ENCODE measurements at places on chromosomes 2 and 18.
A peak's percentile ranks its signal among the peaks of the same experiment; 100 is the strongest.

DNA sequence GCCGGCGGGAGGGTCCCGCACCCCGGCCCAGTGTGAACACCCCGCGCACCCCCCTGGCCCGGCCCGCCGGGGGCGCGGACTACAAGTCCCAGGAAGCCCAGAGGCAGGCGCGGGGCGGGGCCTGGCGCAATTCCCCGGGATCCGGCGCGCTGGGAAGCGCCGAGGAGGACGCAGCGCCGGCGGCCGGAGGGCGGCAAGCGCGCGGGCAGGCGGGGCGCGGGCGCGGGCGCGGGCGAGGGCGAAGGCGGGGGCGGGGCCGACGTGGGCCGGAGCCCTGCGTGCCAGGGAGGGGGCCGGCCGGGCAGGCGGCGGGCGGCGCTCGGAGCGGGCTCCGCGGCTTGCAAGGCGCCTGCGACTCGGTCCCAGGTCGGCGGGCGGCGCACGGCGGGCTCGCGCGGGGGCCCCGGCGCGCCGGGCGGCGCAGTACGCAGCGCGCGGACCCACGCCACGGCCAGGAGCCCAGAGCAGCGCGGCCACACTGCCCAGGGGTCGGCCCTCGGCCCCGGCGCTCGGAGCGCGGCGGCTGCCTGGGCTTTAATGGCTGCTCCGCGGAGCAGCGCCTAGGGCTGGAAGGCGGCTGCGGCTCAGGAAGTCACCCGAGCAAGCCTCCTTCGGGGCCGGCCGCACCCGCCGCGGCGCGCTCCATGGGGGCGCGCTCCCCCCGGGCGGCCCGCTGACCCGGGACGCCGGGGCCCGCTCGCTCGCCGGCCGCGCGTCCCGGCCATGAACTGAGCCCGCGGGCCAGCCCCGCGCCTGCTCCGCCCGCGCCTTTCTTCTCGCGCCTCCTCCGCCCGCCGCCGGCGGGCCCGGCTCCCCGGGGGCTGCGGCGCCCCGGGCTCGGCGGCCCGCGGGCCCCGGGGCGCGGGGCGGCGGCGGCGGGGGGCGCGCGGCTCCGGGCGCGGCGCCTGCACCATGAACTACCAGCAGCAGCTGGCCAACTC lies at the start of gene AGAP1:
AGAP1 (plus strand) TSS at position 269 of the 941 bp plus-strand sequence.
- DNase-seq = no peak

DNA sequence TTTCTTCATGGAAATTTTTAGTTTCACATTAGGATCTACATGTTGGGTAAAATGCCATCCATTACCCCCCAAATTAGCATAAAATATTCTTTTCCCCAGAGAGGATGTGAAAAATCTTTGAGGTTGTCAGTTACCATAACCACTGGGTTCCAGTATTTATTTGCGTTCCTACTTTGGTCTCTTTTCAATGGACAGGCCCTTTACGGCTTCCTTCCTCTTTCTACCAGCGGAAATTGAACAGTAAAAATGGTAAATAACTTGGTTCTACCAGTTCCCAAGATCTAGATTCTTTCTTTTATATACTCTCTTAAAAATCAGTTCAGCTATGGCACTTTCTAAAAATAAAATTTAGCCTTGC lies 169.2 kb upstream of the APCDD1 start:
- no peak for DNase-seq

- no peak for DNase-seq
These were observed 15.0 kb downstream of the ELAC1 start for GRCh38 chr18:50982802-50983179.

DNA sequence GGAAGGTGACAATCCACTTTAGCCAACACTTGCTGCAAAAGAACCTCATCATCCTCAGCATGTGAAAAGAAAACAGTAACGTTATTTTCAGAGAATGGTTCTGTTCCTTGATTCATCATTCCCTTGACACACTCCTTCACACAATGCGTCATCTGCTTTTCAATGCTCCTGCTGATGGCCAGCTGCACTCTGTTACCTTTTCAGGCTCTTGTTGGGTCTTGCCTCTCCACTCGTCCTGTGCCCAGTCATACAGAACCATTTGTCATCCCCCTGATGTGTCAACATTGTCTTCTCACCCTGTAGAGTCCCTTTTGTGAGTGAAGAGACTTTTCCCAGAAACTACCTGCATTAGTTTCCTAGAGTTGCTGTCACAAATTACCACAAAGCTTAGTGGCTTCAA lies 12.2 kb upstream of the DTNA start:
- no peak for DNase-seq

GRCh38 chr2:232927793-232928550 lies 57.9 kb downstream of the SNORC start:
- no peak for DNase-seq

DNA sequence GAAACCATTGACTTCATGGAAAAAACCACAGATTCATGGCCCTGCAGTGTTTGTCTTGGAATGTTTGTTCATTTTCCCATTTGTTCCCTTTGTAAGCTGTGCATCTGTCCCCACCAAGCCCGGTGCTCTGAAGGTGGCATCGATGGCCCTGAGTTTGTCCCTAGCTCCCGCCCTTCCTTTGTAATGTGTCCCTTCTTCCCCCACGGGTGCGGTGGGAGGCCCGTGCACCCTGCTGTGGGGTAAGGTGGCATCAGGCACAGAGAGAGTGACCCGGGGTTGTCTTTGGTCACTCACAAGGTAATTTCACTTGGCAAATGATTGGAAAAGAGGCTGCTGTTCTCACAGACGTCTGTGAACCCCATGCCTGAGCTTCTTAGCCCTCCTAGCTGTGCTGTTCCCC lies 28.7 kb downstream of the KLHL29 start:
- DNase-seq = no peak

GRCh38 chr2:71067567-71068217 lies 756 bp upstream of the NAGK start:
- no peak for DNase-seq

- peak; percentile 98 for DNase-seq
These were observed 151.7 kb upstream of the ITGA4 start for GRCh38 chr2:181305301-181306123.

GRCh38 chr18:50377061-50377798 lies 2.4 kb downstream of the SKA1 start:
- no peak for DNase-seq
